NCI-H1436 treated with DMSO at 0.1 percent for 48 hours (cell line): ENCODE measurements at places on chromosomes 12 and 14.

DNA sequence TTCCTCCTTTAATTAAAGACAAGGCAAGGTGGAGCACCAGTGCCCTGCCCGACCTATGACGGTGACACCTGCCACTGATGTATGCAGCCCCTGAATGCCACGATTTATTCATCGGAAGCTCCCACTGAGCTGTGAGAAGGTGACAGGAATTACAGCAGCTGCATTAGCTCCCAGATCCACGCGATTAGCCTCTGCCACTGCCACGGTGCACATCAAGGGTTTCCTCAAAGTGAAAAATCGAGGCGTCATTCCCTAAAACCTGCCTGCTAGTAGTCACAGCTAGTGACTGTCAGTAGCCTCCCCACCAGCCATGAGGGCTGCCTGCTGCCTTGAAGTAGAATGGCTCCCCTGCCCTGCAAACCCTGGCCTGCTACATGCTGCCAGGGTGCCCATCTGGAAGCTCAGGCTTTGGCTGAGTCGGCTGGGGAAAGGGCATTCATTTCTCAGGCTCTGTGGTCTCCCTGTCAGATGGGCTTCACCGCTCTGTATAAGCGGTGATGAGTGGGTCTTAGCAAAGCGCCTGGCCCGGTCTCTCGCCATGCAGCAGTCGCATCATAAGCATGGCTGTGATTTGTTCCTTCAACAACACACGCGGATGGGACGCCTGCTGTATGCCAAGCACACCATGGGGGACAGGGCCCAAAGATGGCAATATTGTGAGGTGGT is 8.2 kb upstream of the BCL11B start:
- DNase-seq: no peak

GRCh38 chr14:68931474-68932051 is 47.5 kb downstream of the ACTN1 start:
- DNase-seq: no peak

- DNase-seq: no peak
Observed at GRCh38 chr12:98770230-98770629, 125.1 kb downstream of the APAF1 start.

DNA sequence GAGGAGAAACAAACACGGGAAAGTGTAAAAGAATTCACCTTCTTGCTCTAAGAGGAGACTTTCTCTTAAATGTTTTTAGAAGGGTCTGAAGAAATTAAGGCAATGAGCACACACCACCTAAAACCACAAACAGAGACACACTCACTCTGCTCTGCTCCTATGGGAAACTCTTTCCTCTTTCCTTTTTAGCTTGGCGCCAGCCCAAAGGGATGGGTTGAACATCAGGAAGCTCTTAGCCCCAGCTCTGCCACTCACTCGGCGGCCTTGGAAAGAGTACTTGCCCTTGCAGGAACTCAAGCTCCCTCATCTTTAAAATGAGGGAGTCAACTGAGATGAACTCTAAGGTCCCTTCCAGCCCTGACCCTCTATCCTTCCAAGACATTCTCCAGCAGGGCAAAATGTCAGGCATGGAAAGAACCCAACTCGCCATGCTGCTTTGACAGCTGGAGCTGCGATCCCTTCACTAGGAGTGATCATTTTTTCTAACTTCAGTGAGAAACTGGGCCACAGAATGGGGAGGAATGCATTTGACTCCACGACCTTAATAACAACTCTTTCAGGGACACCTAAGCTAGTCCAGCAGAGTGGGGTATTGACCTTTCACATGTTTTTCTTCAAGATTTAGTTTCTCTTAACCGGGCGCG is 980 bp upstream of the RNASE8 start:
- no peak for DNase-seq
